Effector memory CD4-positive, alpha-beta T cell (primary cell): ENCODE measurements at places on chromosomes 4 and X.

GRCh38 chrX:12767856-12768255 lies 23.4 kb upstream of the PRPS2 start:
- DNase-seq: no peak

GRCh38 chr4:120720354-120720934 lies 202.1 kb downstream of the PRDM5 start:
- DNase-seq: no peak

GRCh38 chrX:71618303-71618721 lies at the start of gene CXCR3:
Gene CXCR3 (minus strand): TSS chrX:71618511. CDS start chrX:71618449, 62 bp downstream.
- peak; percentile 47 for DNase-seq

DNA sequence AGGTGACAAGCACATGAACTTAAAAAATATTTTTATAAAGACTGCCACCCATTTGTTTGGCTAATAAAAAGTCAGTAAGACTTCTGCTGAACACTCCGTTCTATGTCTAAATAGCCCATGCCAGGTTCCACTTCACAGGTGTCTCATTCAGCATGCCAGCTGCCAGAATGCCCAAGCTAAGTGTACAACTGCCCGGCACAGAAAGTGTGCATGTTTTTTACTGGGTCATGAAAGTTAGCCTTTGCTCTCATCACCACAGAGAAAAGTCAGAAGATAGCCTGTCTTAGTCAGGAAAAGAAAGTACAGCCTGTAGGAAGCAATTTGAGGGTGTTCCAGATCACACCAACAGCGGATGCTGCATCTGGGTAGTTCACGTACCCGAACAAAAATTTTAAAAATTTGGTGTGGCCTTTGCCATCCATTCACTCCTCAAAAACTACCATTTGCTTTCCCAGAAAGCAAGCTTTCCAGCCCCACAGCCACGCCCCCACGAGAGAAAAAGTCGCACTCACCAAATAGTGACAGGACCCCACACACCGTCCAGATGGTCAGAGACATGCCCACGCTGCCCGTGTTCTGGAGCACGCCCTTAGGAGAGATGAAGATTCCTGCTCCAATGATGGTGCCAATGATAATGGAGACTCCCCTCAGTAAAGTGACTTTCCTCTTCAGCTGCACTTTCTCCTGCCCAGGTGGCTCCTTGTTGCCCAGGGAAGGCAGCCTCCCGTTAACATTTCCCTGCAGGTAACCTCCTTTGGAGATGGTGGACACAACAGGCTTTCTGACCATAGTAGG lies 671 bp downstream of the SLC7A11 start:
- no peak for DNase-seq

DNA sequence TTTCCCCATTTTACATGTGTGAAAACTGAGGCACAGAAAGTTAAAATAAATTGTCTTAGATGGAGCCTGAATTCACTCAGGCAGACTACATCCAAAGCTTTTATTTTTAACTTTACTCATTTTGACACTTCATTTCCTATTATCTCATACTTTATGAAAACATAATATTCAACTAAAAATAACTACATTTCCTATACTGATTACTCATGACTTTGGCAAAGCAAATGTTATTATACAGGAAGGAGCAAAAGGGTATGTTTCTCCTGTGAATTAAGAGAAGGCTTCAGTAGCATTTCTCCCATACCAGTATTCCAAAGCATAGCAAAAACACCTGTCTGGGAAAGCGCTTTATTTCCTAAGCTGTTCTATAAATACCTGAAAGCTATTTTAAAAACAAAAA lies 178.6 kb downstream of the ADAMTS3 start:
- DNase-seq: no peak

DNA sequence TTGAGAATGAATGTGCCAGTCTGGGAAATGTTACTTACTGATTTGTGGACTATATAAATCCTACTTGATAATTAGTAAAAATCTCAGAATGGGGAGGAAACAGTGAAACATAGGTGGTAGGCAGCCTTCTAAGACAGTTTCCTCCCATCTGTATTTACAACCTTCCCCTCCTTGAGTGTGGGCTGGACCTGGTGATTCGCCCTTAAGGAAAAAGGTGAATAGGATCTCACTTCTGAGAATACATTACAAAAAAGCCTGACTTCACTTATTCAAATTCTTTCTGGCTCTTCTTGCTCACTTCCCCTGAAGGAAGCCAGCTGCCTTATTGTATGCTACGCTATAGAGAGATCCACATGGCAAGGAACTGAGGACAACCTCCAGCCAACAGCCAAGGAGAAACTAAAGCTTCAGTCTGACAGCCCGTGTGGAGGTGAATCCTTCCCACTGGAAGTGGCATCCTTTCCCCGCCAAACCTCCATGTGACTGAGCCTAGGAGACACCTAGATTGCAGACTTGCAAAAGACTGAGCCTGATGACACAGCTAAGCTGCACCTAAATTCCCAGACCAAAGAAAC lies 585.0 kb downstream of the STPG2 start:
- DNase-seq: no peak

DNA sequence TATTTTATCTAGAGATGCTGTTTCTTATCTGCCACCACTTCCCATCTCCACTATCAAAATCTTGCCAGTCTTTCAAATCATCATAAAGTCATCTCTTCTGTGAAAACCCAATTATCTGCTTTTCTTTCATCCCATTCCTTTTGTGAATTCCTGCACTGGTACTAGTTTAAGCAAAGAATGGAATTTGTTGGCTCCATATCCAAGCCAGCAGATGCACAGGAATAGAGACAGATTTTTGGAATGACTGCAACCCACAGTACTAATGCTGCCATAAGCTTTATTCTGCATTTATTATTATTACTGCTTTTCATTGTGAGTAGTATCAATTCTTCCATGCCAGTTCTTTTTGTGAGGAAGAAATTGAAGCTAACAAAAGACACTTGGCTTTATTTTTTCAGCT lies 616.7 kb downstream of the RAPGEF2 start:
- no peak for DNase-seq

- no peak for DNase-seq
These were observed 422.5 kb upstream of the FSTL5 start for GRCh38 chr4:162586266-162586665.
